Activated T-helper 17 cell treated with anti-CD3 and anti-CD28 coated beads, Interleukin-2, amount 50 U/mL, for 72 hours (primary cell): ENCODE measurements at places on chromosomes 16 and 17.

GRCh38 chr16:12646490-12647274 lies 157.0 kb downstream of the CPPED1 start:
- peak; percentile 84 for ATAC-seq

- no peak for ATAC-seq
Observed at GRCh38 chr17:71084219-71084618, 914.9 kb downstream of the KCNJ2 start.

DNA sequence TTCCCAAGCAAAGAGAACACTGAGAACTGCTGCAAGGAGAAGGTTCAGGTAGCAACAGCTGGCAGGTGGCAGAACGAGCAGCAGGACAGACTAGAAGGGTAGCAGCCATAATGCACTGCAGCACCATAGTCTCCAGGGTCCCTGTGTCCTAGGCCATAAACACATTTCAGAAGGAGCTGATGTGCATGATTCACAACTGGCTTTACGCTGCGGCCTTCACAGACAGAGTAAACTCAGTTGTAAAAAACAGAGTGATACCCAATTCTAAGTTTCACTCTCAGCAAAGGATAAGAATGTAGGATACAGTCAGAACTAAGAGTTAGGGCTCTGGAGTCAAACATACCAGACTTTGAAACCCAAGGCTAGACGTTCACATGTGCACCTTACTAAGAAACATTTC lies 24.4 kb downstream of the ARHGAP17 start:
- ATAC-seq: peak; percentile 27

GRCh38 chr16:10663146-10663545 lies 31.6 kb downstream of the TEKT5 start:
- no peak for ATAC-seq

- no peak for ATAC-seq
Observed at GRCh38 chr17:20955427-20956323, 87.1 kb downstream of the USP22 start.

GRCh38 chr16:66274335-66275110 lies 92.0 kb upstream of the CDH5 start:
- ATAC-seq: peak; percentile 50

DNA sequence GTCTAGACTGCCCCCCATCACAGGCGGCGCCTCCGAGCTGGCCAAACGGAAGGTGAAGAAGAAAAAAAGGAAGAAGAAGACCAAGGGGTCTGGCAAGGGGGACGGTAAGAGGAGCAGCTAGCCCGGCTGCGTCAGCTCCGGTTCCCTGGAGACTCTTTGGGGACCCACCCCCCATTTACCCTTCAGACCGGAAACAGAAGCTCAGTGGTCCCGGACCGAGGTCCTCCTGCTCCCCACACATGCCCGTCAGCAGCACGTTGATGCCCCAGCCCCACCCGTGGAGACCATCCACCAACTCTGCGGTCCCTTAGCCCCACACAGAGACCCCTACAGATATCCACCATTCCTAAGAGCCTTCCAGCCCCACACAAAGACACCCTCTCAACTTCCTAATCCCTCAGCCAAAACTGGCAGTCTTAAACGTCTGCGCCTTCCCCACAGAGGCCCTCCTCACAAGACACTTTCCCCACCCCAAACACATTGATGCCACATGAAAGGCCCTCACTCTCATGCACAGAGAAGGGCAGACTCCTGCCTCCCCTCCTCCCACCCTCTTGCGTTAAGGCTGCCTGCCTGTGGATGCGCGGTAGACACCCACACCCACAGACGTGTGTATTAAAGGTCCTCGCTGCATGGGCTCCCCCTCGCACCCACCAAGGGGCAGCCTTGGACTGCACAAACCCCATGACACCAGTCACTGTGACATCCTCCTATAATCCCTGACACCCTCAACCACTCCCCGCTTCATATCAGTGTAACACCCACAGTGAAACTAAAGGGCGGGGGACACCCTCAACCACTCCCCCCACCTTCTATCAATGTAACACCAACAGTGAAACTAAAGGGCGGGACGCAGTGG lies 58.2 kb upstream of the RPH3AL start:
- ATAC-seq: no peak

DNA sequence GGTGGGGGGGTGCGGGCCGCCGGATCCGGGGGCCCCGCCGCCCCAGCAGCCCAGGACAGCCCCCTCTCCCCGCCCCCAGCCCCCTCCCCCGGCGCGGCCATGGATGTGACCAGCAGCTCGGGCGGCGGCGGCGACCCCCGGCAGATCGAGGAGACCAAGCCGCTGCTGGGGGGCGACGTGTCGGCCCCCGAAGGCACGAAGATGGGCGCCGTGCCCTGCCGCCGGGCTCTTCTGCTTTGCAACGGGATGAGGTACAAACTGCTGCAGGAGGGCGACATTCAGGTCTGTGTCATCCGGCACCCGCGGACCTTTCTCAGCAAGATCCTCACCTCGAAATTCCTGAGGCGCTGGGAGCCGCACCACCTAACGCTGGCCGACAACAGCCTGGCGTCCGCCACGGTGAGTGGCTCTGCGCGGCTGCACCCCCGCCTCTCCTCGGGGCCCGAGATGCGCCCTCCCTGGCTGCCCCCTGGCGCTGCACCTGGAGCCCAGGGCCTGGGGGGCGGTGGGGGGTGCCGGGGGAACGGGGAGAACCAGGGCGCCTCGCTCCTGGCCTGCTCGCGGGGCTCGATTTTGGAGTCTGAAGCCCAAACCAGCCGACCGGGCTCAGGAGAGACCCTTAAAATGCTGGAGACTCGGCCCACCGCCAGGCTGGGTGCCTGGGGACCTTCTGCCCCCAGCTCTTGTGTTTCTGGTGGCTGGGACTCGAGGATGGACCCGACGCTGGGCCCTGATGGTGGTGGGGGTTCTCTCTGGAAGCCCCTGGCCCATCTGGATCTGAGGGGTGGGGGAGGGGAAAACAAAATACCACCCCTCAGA lies 744 bp downstream of the CMIP start:
- ATAC-seq: peak; percentile 45

DNA sequence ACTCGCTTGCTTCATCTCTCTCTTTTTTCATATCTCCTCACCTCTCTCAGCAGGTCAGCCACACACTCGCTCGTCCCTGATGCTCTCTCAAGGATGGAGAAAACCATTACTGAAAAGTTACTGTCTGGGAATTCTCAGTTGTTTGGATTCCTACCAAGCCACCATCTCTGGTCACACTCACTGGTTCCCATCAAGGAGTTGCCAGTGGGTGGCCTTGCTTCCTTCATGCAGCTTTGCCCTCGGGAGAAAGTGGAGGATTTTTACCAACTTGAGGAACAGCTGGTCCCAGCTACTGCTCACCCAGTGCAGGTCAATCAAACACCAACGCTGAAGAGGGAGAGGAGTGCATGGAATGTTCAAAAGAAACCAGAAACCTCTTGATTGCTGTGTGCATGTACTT lies 25.3 kb downstream of the MEOX1 start:
- no peak for ATAC-seq

- no peak for ATAC-seq
Observed at GRCh38 chr17:40961591-40961990, 5.2 kb downstream of the KRT39 start.

- ATAC-seq: no peak
Observed at GRCh38 chr16:85730186-85730465, 20.8 kb downstream of the C16orf74 start.

DNA sequence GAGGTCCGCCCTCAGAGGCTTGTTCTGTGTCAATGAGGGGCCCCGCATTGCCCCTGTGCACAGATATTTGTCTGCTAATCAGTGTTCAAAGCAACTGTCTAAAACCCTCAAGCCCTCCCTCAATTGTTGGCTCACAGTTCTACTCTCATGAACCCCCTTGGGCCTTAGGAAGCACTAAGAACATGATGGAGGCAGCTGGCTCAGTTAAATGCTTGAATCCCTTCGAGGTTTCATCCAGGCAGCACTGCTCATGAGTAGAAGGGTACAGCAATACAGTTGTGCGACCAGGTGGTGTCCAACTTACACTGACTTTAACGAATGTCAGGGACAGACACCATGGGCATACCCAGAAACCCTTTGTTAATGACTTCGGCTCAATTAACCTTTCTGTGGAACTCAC lies 89.2 kb upstream of the WSCD1 start:
- no peak for ATAC-seq

- ATAC-seq: no peak
Observed at GRCh38 chr16:3028716-3029319, 5.0 kb downstream of the THOC6 start.

GRCh38 chr16:16797239-16797638 lies 418.3 kb downstream of the NPIPA7 start:
- ATAC-seq: no peak

DNA sequence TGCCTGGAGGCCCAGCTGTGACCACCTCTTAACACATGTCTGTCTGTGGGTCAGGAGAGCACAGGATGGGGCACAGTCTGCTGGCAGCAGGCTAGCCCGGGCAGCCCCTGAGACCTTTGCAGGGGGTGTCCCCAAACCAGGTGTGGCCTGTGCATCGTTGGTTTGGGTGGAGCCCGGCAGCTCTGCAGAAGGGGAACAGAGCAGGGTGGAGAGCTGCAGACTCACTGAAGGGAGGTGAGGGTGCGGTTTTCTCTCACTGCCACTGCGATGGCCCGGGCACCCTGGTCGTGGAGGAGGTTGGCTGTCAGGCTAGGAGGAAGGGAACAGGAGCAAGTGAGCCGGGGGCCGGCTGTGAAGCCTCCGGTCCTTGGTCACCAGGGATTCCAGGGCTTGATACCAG lies 28.8 kb downstream of the NLRC3 start:
- ATAC-seq: no peak

DNA sequence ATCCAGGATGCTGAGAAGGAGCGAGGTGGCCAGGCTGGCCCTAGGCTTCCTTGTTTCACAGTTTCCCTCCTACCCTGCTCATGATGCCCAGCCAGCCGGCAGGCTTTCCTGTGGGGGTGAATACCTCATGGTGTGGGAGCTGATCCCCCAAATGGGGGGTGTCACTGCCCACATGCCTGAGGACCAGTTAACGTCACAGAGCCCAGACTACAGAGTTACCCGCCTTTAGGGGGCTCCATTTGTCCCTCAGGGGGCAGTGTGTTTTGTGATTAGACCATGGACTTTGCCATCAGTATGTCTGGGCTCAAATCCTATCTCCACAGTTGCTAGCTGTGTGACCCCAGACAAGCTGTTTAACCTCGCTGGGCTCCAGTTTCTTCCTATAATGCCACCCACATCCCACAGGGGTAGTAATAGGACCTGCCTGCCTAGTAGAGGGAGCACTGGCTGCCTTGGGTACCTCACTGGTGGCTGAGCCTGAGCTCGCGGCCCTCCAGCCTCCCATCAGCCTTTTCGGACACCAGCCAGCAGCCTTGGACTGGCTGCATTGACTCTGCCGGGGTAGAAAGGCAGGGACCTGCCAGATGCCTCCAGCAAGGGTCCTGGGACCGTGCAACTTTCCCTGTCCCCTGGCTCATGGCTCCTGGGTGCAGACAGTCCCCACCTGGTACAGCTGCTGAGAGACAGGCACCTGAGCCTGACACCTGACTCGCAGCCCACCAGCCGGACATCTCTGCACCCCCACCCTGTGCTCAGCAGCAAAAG lies 87.5 kb upstream of the GSE1 start:
- no peak for ATAC-seq

GRCh38 chr16:87881324-87882200 lies 12.3 kb upstream of the SLC7A5 start:
- no peak for ATAC-seq

GRCh38 chr17:50661348-50661747 lies 26.7 kb downstream of the ABCC3 start:
- peak; percentile 19 for ATAC-seq

GRCh38 chr16:1331712-1332617 lies 1.5 kb upstream of the BAIAP3 start:
- peak; percentile 39 for ATAC-seq

- no peak for ATAC-seq
Observed at GRCh38 chr16:27980076-27980775, 83.3 kb downstream of the GSG1L start.

GRCh38 chr16:17984810-17985209 lies 351.7 kb downstream of the NPIPA8 start:
- no peak for ATAC-seq

DNA sequence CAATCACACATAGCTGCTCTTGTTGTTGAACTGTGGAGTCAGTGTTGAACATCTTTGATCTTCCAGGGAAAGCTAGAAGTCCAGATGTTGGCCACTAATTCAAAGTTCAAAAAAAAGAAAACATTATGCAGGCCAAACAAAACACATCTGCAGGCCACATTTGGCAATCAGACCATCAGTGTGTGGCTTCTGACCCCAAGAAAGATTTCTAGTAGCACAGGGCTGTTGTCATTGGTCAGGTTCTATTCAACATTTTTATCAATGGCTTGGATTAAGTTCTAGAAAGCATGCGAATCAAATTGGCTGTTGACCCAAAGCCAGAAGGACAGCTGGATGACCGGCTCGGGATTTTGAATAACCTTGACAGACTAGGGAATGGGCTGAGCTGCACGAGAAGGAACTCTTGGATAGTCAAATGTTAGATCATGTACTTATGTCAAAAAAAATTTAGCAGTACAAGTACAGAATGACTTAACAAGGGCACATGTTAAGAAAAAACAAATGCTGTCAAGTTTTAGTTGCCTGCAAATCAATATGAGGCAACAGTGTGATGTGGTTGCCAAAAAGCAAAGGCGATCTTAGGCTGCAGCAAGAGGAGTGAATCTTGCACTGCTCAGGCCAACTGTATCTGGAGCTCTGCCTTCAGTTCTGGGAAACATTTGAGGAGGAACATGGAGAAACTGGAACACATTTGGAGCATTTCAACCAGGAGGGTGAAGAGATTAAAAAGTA lies 187.6 kb downstream of the RGS9 start:
- no peak for ATAC-seq

- ATAC-seq: no peak
Observed at GRCh38 chr16:17177959-17178905, 292.5 kb downstream of the XYLT1 start.

DNA sequence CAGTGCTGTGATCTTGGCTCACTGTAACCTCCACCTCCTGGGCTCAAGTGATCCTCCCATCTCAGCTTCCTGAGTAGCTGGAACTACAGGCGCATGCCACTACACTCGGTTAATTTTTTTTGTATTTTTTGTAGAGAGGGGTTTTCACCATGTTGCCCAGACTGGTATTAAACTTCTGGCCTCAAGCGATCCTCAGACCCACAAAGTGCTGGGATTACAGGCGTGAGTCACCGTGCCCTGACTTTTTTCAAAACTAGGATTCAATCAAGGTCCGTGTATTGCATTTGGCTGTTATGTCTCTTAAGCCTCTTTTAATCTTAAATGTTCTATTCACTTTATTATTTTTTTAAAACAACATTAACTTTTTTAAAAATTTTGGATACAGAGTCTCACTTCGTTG lies 4.3 kb upstream of the CCL22 start:
- ATAC-seq: no peak

DNA sequence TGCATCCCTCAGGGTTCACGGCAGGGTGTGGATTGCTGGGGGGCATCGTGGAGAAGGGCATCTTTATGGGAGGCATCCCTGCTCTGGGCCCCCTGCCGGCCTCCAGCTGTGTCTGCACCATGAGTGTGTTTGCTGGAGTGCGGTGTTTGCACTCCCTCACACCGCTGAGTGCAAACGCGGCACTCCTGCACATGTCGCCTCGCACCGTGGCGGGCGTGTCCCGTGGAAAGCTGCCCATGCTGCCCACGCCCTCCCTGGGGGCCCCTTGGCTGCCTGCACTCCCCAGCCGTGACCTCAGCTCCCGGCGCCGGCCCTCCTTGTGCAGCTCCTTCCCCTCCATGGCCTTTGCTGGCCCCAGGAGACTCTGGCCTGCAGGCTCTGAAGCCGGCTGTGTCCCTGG lies 74.6 kb upstream of the ZNF750 start:
- ATAC-seq: no peak
